Stimulated activated CD4-positive, alpha-beta T cell treated with anti-CD3 and anti-CD28 coated beads, TNF-alpha, amount 100 ng/mL, for 1 hour (primary cell): ENCODE measurements at places on chromosomes 12 and 14.
A peak's percentile ranks its signal among the peaks of the same experiment; 100 is the strongest.

DNA sequence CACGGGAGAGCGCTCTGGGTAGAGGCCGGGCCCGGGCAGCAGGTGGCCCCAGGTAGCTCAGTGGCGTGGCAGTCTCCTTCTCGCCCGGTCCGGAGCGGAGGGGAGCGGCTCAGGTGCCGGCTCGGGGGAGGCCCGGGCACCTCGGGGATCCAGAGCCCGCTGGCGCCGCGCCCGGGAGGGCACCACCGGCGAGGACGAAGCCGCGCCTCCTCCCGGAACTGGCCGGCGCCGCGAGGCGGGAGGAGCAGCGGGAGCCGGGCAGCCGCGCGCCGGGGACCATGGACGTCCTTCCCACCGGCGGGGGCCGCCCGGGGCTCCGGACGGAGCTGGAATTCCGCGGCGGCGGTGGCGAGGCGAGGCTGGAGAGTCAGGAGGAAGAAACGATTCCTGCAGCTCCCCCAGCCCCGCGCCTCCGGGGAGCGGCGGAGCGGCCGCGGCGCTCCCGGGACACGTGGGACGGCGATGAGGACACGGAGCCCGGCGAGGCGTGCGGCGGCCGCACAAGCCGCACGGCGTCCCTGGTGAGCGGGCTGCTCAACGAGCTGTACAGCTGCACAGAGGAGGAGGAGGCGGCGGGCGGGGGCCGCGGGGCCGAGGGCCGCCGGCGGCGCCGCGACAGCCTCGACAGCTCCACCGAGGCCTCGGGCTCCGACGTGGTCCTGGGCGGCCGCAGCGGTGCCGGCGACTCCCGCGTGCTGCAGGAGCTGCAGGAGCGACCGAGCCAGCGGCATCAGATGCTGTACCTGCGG is 21.5 kb upstream of the GNS start:
- no peak for DNase-seq

GRCh38 chr12:105470601-105471000 is 140.1 kb downstream of the C12orf75 start:
- DNase-seq: no peak

- DNase-seq: no peak
Measured at GRCh38 chr14:68104518-68104917, 284.9 kb downstream of the RAD51B start.

GRCh38 chr12:1473418-1473817 is 121.0 kb downstream of the FBXL14 start:
- DNase-seq: no peak

GRCh38 chr12:24360907-24361306 is 411.4 kb upstream of the SOX5 start:
- DNase-seq: no peak

DNA sequence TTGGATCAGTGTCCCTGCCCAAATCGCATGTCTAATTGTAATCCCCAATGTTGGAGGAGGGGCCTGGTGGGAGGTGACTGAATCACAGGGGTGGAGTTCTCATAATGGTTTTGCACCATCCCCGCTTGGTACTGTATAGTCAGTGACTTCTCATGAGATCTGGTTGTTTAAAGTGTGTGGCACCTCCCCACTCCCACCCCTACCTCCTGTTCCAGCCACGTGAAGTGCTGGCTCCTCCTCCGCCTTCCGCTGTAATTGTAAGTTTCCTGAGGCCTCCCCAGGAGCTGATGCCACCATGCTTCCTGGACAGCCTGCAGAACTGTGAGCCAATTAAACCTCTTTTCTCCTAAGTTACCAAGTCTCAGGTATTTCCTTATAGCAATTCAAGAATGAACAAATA is 67.2 kb downstream of the FERMT2 start:
- DNase-seq: no peak

- DNase-seq: no peak
Measured at GRCh38 chr14:21307637-21308036, 27.8 kb downstream of the RPGRIP1 start.

DNA sequence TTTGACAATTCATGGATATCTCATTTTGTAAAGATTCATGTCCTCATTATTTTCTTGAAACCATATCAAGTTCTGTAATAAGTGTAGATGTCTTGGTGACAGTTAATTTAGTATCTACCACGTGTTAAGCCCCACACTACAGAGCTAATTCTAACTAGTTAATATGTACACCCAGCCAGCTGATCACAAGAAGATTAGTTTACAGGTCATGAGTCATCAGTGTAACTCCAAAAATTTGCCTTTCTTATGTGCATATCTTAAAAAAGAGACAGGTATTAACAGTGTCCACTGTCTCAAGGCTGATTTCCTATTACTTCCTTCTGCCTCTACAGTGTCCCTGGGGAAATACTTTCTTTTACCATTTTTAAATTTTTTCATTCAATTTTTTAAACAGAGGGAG is 13.3 kb upstream of the YBX3 start:
- DNase-seq: no peak

DNA sequence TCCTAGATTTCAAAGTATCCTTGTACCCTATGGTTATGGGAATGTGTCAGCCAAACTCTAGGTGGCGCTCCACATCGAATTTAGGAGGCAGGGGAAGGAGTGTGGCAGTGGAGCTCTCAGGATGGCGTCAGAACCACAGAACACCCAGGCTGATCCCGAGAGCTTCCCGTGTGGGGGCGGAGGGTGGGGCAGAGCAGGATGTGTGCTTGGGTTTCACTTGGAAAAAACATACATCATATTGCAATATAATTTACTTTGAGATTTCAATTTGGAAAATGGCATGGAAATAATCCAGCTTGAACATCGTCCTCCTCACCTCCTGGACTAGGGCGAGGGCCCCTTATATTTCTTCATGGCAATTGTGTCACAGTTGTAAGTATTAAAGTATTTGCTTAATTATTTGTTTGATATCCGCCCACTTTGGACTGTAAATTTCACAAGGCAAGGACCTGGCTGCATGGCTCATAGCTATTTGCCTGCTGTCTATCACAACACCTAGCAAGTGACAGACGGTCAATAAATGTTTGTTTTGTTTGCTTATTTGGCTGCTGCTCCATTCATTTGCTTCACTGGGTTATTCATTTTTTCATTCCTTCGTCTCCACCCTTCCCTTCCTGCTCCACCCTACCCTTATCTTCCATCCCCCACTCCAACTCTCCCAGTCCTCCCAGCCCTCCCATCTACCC is 221.5 kb upstream of the HMGA2 start:
- DNase-seq: peak; percentile 1

GRCh38 chr12:116055895-116056607 is 221.4 kb downstream of the MED13L start:
- DNase-seq: no peak

GRCh38 chr12:76789335-76790050 is 25.6 kb downstream of the ZDHHC17 start:
- no peak for DNase-seq

DNA sequence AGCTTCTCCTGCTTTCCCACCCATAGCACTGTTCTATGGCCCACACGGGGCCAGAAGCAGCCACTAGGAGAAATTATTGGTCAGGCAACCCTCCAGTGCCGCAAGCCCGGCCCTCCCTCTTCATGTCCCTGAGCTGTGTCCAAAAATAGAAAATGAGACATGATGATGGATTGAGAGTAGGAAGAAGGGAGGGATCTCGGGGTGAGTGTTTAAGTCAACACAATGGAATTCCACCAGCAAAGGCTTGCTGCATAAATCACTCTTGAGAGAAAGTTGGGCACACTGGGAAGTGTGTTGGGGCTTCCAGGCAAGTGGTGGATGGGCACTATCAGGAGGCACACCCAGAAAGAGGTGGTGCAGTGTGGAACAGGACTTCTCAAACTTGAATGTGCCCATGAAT is 94.2 kb downstream of the LLPH start:
- no peak for DNase-seq

DNA sequence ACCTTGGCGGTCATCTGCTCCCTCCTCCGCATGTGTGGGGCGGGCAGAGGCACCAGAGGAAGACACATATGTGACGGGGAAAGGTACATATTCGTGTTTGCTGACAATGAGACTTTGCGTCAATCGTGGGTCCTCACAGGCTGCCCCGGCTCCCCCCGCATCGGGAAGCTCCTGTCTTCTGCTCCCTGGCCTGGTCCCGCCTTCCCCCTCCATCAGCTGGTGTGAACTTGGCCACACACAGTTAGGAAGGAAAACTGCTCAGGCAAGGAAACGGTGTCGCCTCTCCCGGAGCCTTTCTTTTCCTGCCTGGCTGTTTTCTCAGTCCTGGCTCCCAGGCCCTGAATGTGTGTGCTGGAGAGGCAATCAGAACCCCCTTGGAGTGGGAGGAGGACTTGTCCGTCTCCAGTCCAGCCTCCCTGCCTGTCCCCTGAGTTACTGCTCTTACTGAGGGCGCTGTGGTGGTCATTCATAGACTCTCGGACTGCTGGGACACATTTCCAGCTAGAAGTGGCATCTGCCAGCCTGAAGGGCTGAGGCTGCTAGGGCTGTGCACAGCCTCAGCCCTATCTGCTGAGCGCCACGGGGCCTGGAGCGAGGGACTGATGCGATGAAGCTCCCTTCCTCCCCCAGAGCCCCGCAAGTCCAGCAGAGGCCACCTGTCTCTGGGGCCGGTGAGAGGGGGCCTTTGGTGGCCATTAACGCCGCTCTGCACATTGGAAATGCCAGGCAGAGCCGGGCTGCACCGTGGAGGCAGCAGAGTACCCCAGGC is 44.2 kb upstream of the TSPAN9 start:
- DNase-seq: no peak

DNA sequence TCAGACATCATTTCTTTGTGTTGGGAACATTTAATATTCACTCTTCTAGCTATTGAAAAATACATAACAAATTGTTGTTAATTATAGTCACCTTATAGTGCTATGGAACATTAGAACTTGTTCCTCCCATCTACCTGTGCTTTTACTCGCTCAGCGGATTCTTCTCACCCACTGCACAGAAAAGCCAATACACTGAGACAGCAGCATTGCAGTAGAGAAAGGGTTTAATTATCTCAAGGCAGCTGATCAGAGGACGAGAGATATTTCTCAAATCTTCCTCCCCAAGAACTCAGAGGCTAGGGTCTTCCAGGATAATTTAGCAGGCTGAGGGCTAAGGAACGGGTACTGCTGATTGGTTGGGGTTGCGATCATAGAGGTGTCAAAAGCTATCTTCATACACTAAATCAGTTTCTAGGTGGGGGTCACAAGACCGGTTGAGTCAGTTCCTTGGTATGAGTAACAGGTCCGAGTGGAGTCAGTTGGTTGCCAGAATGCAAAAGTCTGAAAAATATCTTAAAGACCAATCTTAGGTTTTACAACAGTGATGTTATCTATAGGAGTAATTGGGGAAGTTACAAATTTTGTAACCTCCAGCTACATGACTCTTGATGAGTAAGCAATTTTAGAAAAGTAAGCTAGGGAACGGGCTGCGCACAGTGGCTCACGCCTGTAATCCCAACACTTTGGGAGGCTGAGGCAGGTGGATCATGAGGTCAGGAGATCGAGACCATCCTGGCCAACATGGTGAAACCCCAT is 173.1 kb downstream of the FBXL14 start:
- no peak for DNase-seq

DNA sequence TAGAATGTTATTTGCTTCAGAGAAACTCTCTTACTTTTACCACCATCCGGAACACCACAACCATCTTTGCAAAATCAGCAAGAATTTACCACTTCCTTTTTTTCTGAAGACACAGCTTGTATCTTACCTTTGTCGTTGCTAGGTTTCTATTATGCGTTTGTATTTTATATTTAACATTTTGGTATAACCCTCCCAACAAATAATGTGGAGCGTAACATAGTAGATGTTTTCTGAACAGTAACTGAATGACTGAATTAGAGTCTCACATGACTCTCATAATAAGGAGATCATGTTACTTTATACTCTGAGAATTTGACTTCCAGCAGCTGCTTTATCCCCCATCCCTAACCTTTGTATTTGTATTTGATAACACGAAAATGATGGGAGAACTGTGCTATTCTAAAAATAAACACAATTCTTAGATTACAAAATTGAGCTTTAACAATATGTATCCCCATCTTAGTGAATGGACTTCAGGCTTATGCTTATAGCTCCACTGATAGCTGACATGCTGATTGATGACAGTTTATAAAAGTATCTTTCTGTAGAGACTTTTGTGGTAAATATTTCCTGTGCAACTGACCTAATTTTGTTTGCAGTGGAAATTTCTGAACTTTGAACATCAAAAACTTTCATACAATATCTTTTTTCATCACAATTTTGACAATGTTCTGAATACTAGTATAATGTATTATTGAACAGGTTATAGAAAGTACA is 7.9 kb upstream of the KLRB1 start:
- DNase-seq: no peak

GRCh38 chr14:100862277-100862676 is 36.4 kb downstream of the MEG3 start:
- DNase-seq: no peak

GRCh38 chr12:12534166-12534866 is 28.3 kb downstream of the DUSP16 start:
- DNase-seq: no peak

- no peak for DNase-seq
Measured at GRCh38 chr12:104006929-104007328, 41.3 kb downstream of the TDG start.

DNA sequence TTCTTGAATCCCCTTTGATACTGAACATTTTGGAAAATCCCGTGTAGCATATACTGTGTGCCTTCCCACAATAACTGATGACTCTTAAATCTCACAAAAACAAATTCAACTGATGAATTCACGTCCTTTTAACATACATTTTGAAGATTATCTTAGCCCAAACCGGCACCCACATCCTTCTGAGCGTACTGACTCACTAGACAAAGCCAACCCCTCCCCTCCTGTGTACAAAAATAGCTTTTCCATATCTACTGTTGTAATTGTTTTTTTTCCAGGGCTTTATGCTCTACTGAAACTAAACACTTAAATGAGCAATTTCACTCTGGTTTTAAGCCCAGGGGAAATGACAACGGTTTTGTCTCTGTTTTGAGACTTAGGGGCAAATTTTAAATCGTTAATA is 109.4 kb upstream of the ATF7IP start:
- DNase-seq: no peak

DNA sequence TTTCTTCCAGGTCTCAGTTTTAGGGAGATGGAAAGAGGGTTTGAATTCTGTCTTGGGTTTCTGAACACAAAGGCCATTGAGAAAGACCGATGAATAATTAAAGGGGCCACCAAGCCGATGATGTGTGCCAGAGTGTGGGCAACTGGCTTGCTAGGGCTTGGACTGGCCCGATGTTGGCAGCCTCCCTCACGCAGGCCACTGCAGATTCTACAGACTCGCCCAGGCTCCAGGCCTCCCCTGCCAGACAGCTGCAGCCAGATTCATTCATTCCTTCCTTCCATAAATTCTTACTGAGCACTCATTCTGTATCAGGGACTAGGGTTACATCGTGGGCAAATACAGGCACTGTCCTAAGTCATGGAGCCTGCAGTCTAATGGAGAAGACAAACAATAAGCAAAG is 34.9 kb downstream of the ACTN1 start:
- no peak for DNase-seq

DNA sequence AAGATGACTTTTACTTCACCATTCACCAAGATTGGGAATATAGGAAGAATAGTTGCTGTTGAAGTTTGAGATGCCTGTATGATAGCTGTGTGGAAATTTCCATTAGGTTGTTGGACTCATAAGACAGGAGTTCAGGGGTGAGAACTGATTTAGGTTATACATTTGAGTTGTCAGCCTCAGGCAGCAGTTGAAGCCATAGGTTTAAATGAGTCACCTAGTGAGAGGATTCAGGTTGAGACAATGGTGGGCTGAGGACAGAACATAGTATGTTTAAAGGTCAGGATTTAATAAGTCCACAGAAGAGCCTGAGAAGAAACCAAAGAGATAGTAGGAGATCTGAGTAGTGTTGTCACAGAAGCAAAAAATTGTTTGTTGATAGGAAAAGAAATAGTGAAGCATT is 63.6 kb upstream of the MON2 start:
- DNase-seq: no peak
